NCI-H187 treated with DMSO at 0.1 percent for 48 hours (cell line): ENCODE measurements at places on chromosomes 11 and 22.

DNA sequence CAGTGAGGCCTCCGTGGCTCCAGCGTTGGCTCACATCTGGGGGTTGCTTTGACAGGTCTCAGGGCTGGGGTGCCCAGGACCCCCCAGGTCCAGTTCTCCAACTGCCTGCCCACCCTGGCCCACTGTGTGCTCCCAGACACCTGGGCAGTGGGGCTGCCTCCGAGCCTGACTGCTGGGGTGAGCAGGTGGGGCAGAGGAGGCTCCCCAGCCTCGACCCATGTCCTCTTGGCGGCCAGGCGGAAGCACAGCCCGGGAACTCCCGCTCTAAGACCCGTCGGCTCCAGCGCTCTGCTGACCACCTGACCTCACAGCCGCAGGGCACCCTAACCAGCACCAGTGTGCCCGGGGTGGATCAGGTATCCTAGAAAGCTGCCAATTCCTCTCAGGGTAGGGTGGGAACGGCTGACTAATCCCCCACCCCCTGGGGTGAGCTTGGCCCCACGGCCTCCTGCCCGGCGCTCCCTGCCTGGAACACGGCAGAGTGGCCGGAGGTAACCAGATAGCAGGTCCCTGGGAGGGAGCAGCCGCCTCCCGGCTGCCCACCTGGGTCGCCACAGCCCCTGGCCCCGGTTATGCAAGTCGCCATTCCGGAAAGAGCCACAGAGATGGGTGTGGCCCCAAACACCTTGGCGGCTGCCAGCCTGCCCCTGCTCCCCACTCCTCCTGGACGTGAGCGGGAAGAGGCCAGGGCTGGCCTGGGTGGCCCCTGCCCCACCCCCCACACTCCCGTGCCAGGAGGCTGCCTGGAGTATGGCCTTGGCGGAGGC is 19.2 kb upstream of the MUC5B start:
- DNase-seq = no peak

- no peak for DNase-seq
Observed at GRCh38 chr11:59787816-59788215, 22.8 kb downstream of the MRPL16 start.

- no peak for DNase-seq
Observed at GRCh38 chr11:70020336-70021214, 57.5 kb upstream of the ANO1 start.

DNA sequence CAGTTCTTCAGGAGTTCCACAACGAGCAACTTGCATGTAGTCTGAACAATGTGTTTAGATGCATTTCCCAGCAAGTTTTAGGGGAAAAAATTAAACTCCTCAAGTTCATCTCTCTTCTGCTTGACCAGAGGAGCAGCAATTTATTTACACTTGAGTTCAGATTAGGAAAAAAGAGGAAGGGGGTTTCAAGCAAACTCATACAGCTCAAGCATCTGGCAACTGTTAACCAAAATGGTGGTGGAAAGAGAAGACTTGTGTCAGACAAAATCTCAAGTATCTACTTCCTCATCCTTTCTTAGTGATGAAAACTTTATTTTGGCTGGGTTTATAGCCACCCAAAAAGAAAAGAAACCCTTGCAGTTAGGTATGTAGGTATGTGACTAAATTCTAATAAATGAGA is 29.1 kb upstream of the PICALM start:
- no peak for DNase-seq

- DNase-seq = no peak
Observed at GRCh38 chr11:127037001-127037400, 36.4 kb upstream of the KIRREL3 start.

DNA sequence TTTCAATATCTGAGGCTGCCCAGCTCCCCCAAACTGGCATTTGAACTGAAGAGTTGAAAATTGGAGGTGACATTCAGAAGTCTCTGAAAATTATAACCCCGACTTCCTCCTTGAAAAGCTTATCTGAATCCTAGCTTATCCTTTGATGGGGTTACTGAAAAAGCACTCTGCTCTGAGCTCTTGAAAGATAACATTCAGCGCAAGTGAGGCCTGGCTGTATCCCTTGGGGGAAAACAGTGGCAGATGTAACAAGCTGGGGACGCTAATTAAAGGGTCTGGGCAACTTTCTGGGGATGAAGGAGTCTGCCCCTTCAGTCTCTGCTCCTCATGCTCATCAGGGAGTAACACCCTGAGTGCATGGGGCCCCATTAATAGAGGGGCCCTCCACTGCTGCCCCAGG is 402.0 kb upstream of the CADM1 start:
- DNase-seq = no peak
